ENCODE measurements at places on chromosomes 2 and 18.

DNA sequence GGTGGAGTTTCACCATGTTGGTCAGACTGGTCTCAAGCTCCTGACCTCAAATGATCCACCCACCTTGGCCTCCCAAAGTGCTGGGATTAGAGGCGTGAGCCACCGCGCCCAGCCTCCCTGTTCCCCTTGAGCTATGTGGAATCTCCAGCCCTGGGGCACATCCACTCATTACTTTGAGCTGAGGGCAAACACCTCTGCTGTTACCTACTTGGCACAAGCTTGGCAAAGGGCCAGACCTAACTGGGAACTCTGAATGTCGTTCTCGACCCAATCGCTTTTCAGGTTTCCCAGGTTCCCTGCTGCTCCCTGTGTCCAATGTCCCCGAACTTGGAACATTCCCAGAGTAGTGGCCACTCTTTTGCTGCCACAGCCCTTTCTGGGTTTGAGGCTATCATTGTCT is 40.6 kb downstream of the CHST10 start:
- DNase-seq, result no peak

DNA sequence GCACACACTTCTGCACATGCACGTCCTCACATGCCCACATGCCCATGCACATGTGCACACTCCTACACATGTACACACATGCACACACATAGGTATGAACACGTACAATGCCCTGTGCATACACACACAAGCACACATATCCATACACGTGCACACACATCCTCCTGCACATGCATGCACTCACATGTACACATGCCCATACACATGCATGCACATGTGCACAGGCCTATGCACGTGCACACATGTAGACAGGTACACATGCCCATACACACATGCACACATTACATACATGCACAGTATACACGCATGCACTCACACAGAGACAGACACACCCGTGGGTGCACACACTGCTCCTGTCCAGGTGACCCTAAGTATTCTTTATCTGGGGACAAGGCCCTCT is 34.3 kb downstream of the GPC1 start:
- DNase-seq, result no peak

GRCh38 chr18:52602820-52603219 is 262.8 kb downstream of the DCC start:
- DNase-seq, result no peak

GRCh38 chr2:1887915-1888314 is 143.6 kb upstream of the PXDN start:
- no peak for DNase-seq

DNA sequence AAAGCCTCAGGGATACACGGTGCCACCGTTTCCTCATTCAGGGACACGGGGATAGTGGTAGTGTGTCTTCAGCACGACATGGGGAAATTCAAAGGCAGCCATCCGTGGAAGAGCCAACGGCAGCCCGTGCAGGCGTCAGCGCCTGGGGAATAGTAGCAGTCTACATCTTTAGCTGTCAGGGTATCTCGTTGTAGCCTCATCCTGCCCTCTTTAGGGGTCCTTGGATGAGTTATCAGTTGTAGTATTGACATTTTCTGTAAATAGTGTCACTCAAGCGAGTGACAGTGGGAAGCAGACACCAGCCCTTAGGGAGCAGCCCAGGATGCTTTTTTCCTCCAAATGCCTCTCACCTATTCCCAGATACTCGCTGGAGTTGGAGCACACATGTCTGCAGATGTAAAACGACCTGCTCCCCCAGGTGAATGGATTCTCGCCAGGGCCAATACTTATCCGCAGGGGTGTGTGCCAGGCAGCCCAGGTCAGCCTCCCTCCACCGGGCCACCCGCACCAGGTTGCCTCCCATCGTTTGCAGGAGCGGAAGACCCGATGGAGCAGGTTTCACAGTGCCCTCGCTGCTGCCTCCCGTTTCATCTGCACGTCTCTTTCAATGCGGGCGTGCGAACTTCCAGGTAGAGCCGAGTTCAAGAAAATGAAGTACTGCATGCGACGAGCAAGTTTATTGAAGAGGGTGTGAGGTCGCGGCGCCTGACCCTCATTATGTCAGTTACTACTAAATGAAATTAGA is 41.0 kb downstream of the AGAP1 start:
- no peak for DNase-seq

DNA sequence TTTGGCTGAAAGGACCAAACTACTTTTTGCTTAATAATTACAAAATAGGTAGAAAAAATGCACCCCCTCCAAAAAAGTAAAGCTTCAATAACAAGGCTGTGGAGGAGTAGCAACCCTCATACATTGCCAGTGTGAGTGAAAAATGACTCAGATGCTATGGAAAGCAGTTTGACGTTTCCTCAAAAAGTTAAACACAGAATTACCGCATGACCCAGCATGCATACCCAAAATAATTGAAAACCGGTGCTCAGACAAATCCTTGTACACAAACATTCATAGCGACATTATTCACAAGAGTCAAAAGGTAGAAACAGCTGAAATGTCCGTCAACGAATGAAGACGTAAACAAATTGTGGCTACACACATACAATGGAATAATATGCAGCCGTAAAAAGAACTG is 38.8 kb upstream of the DAPL1 start:
- DNase-seq, result no peak

DNA sequence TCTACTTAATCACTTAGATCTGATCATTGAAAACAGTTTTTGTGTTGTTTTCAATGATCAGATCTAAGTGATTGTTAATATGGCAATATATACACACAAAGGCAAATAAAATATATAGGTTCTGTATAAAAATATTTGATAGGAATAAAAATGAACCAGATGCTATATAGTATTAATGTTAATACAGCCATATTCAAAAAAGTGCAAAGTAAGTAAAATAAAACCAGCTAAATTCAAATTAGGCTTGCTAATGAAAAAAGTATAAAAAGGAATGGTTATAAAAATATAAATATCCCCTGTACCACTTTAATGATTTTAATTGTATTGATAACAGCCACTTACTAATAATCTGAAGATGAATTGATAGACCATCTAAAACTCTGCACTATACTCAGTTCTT is 38.4 kb downstream of the VPS54 start:
- DNase-seq, result no peak

Data from hypothalamus (tissue), 51 donors.